ENCODE measurements at places on chromosomes 6 and 20. TPM values are rescaled to one million over a fixed set of nuclear protein-coding genes. Genes with fewer than 3 reads are reported as not detected.

RAD21L1 gene
- not detected for total RNA-seq

CRIP3 gene
- total RNA-seq, result not detected

DNA sequence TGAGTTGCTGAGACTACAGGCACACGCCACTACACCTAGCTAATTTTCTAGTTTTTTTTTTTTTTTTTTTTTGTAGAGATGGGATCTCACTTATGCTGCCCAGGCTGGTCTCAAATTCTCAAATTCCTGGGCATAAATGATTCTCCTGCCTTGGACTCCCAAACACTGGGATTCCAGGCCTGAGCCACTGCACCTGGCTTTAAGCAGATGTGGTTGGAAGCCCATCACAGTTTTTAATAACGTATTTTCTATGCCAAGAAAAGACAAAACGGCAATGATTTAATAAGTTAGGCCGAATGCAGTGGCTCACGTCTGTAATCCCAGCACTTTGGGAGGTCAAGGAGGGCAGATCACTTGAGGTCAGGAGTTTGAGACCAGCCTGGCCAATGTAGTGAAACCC lies 456.6 kb downstream of the PRKN start:
- H3K4me1 ChIP-seq, result no peaks in the 10 kb centered on the region
- DNase-seq, result no peak
- no peak overlapping the region for H3K4me3 ChIP-seq
- H3K27me3 ChIP-seq, result no peaks in the 10 kb centered on the region

DNA sequence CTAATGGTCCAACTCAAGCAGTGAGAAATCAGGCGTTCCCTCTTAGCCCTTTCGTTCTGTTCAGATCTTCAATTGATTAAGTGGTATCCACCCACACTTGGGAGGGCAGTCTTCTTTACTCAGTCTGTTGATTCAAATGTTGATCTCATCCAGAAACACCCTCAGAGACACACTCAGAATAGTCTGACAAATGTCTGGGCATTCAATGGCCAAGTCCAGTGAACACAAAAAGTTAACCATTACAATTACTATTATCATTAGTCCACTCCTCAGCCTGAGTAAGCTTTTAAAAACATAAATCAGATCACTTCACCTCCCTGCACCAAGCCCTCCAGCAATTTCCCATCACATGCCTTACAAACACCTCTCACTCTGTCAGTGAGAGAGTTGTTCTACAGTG lies 423.2 kb downstream of the RFPL4B start:
- no peak for DNase-seq
- H3K36me3 ChIP-seq, result no peaks in the 10 kb centered on the region
- H3K4me3 ChIP-seq, result no peak overlapping the region
- H3K4me1 ChIP-seq, result peaks cover 18% of the 10 kb centered on the region
- no peak overlapping the region for H3K27ac ChIP-seq

GRCh38 chr6:133583907-133584427 lies 304.9 kb upstream of the TCF21 start:
- no peak overlapping the region for H3K4me3 ChIP-seq
- peaks cover 19% of the 10 kb centered on the region for H3K4me1 ChIP-seq
- DNase-seq, result no peak
- H3K27me3 ChIP-seq, result no peaks in the 10 kb centered on the region
- no peaks in the 10 kb centered on the region for H3K36me3 ChIP-seq
- no peak overlapping the region for H3K27ac ChIP-seq

DNA sequence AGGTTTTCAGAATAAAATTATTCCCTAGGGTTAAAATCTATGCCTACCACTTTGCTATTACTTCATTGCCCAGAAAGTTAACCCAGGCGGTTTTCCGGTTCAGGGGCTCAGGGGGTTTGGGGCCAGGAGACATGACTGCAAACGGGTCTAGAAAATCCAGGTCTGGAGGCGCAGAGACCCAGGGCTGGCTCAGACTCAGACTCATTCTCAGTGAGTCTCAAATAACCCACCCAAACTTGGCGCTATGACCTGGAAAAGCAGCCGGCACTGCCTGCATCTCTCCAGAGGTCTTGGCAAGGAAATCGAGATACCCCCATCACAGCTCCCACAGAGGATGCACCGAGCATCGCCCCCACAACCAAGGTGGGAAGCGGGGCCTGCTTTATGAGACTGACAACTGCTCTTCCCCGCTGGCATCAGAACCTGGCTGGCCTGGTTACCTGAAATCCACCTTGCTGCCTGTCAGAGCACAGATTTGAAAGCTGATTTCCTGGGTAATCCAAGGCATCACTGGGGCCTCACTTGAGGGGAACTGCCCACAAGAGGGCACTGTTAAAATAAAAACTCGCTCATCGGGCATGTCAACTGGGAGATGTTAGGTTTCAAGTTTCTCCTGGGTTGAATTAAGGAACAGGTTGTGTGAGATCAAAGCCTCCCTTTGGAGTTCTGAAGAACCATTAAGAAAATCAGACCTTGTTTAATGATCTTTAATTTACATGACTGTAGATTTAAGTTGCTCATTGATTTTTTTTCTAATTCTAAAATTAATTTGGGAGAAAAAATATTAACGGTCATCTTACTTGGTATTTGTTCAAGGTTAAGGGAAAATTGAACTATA lies 55.1 kb downstream of the KIF16B start:
- H3K36me3 ChIP-seq, result no peaks in the 10 kb centered on the region
- H3K4me3 ChIP-seq, result no peak overlapping the region
- H3K27me3 ChIP-seq, result no peaks in the 10 kb centered on the region
- H3K4me1 ChIP-seq, result no peaks in the 10 kb centered on the region
- no peak overlapping the region for H3K27ac ChIP-seq
